Diencephalon (tissue), 1 donor: ENCODE measurements at places on chromosomes 5 and 9. TPM values are rescaled to one million over a fixed set of nuclear protein-coding genes. Genes with fewer than 3 reads are reported as not detected.

VDAC1 gene
- 238 TPM for total RNA-seq

KIF4B gene
- total RNA-seq, result 0.46 TPM

SEMA5A gene
- total RNA-seq, result 47.5 TPM

CXXC5 gene
- total RNA-seq, result 53.5 TPM

PCDHB6 gene
- 4.2 TPM for total RNA-seq

DMGDH gene
- total RNA-seq, result 3.7 TPM
